Astrocyte (in vitro differentiated cells and primary cell): ENCODE measurements at places on chromosomes 7 and 10. TPM values are rescaled to one million over a fixed set of nuclear protein-coding genes. Genes with fewer than 3 reads are reported as not detected.
A peak's percentile ranks its signal among the peaks of the same experiment; 100 is the strongest.

MRLN gene
- total RNA-seq = not detected in 2 replicates

FAM25G gene
- total RNA-seq = not detected in 2 replicates

GRCh38 chr10:57224811-57225210, 863.8 kb upstream of the ZWINT start:
- no peaks in the 10 kb centered on the region for H3K27me3 ChIP-seq
- DNase-seq = no peak
- H3K4me1 ChIP-seq = no peaks in the 10 kb centered on the region
- no peak overlapping the region for H3K4me3 ChIP-seq
- H3K36me3 ChIP-seq = no peaks in the 10 kb centered on the region
- H3K27ac ChIP-seq = no peak overlapping the region

SEMA3E gene
- 3.7 and 4.6 TPM in 2 replicates for total RNA-seq

- H3K4me3 ChIP-seq = no peak overlapping the region
- H3K36me3 ChIP-seq = no peaks in the 10 kb centered on the region
- no peaks in the 10 kb centered on the region for H3K4me1 ChIP-seq
- H3K27ac ChIP-seq = no peak overlapping the region
- no peak for DNase-seq
Observed at GRCh38 chr10:110171032-110171431, 36.4 kb upstream of the MXI1 start.

GRCh38 chr7:20331910-20332813, 1.5 kb downstream of the ITGB8 start:
- peak overlapping the region; percentile 94 for H3K27ac ChIP-seq
- H3K4me3 ChIP-seq = peak overlapping the region; percentile 88
- H3K27me3 ChIP-seq = no peaks in the 10 kb centered on the region
- peaks cover 10% of the 10 kb centered on the region for H3K4me1 ChIP-seq

GRCh38 chr7:148706368-148706767, 7.7 kb downstream of the CUL1 start:
- no peak for DNase-seq
- no peak overlapping the region for H3K4me3 ChIP-seq

- H3K4me3 ChIP-seq = peak overlapping the region; percentile 40
- H3K27me3 ChIP-seq = peaks cover 4% of the 10 kb centered on the region
- no peak for DNase-seq
- H3K36me3 ChIP-seq = no peaks in the 10 kb centered on the region
- peak overlapping the region; percentile 32 for H3K27ac ChIP-seq
Observed at GRCh38 chr10:15439341-15439842, 68.3 kb upstream of the FAM171A1 start.

SHTN1 gene
- 25.3 and 32.7 TPM in 2 replicates for total RNA-seq

GRCh38 chr7:146090023-146090645, 26.5 kb upstream of the CNTNAP2 start:
- no peaks in the 10 kb centered on the region for H3K4me1 ChIP-seq
- no peaks in the 10 kb centered on the region for H3K36me3 ChIP-seq
- no peak overlapping the region for H3K4me3 ChIP-seq

ADCY1 gene
- total RNA-seq = 1.2 and 1.6 TPM in 2 replicates

DNA sequence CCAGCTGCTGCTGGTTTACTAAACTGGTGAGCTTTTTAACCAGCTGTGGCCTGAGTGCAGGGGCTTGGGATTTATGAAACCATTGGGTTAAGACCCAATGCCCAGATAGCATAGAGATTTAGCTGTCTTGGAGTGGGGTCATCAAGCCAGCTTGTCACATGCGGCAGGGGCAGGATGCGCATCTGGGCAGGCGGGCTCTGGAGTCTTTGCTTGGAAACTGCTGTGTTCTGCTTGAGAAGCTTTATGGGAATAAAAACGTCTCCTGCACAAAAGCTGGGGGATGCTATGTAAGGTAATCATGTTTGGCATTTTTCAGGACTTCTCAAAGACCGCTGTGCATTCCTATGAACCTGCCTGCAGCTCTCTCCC, 136.3 kb downstream of the MAPK8 start:
- no peak for DNase-seq
- H3K36me3 ChIP-seq = peaks cover 5% of the 10 kb centered on the region
- peaks cover 11% of the 10 kb centered on the region for H3K4me1 ChIP-seq
